ENCODE measurements at places on chromosomes 4 and X. TPM values are rescaled to one million over a fixed set of nuclear protein-coding genes. Genes with fewer than 3 reads are reported as not detected.

PLP2 gene
- total RNA-seq = 46.8 TPM

PABPC1L2A gene
- not detected for total RNA-seq

DNA sequence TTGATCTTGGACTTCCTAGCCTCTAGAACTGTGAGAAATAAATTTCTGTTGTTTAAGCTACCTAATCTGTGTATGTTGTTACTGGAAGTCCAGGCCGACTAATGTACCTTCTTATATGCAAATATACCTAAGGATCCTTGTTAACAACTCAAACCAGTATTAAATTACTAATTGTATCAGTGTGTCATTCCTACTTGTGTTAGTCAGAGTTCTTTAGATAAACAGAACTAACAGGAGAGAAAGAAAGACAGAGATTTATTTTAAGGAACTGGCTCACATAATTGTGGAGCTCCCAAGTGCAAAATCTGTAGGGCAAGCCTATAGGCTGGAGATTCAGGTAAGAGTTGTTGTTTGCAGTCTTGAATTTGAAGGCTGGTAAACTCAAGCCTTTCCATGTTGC lies 120.0 kb downstream of the ADGRL3 start:
- H3K36me3 ChIP-seq = no peaks in the 10 kb centered on the region
- no peak overlapping the region for H3K27ac ChIP-seq
- no peak overlapping the region for H3K4me3 ChIP-seq
- no peaks in the 10 kb centered on the region for H3K4me1 ChIP-seq

GRCh38 chr4:88836216-88836615 lies 138.6 kb upstream of the NAP1L5 start:
- no peak for DNase-seq
- no peak overlapping the region for H3K4me3 ChIP-seq
- no peak overlapping the region for H3K27ac ChIP-seq
- H3K36me3 ChIP-seq = no peaks in the 10 kb centered on the region

DNA sequence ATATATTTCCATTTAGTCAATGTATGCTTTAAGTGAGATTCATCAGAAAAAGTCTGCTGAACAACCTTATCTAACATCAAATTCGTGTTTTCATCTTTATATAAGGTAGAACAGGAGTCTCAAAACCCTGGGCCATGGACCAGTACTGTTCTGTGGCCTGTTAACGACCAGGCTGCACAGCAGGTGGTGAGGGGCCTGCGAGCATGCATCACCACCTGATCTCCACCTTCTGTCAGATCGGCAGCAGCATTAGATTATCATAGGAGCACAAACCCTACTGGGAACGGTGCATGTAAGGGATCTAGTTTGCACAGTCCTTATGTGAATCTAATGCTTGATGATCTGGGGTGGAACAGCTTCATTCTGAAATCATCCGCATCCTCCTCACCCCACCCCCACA lies 3.2 kb downstream of the CTSO start:
- peaks cover 2% of the 10 kb centered on the region for H3K36me3 ChIP-seq
- no peak overlapping the region for H3K27ac ChIP-seq
- H3K4me1 ChIP-seq = peaks cover 33% of the 10 kb centered on the region
- H3K4me3 ChIP-seq = no peak overlapping the region

- no peak overlapping the region for H3K27ac ChIP-seq
- H3K27me3 ChIP-seq = peaks cover 12% of the 10 kb centered on the region
- H3K4me3 ChIP-seq = no peak overlapping the region
- DNase-seq = no peak
Observed at GRCh38 chrX:153690466-153690865, 2.7 kb downstream of the SLC6A8 start.

DNA sequence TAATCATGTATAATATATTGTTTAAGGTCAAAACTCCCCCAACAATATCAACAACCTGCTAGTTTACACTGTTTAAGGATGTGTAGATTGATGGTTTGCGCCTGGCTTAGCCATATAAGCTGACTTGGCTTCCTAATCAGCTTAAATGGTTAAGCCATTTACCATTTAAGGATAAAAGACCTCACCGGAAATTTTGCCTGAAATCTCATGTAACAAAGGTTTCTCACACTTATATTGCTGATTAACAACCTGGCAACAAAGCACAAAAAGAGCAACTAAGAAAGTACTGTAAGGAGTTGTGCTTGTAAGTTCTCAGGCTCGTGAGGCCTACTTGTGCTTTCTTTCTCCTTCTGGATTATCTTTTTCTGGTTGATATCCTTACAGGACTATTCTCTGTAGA lies 485.2 kb downstream of the GABRG1 start:
- H3K36me3 ChIP-seq = no peaks in the 10 kb centered on the region
- H3K4me3 ChIP-seq = no peak overlapping the region
- H3K4me1 ChIP-seq = no peaks in the 10 kb centered on the region
- H3K27me3 ChIP-seq = no peaks in the 10 kb centered on the region
- DNase-seq = no peak
